ENCODE measurements at places on chromosomes 16 and 17.
A peak's percentile ranks its signal among the peaks of the same experiment; 100 is the strongest.

DNA sequence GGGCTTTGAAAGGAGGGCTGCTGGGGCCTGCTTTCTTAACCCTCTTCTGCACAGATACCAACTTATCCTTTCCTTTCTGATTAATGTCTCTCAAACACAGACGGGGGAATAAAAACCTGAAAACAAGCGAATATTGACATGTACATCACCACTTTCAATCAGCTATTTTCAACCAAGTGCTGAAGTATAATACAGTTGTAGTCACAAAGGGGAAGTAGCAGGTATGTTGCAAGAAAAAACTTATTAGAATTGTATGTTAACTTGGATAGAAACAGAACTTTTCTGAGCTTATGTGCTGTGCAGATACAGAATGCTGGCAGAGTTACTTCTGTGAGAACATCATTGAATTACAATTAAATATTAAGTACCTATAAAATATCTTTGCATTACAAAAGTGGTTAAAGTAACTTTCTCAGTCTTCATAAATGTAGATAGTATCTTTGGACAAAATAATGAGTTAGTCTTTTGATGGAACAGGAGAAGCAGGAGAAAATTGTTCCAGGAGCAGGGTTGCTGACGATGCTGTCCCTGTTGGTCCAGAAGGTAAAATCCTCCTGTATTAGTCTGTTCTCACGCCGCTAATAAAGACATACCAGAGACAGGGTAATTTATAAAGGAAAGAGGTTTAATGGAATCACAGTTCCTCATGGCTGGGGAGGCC is 59.5 kb downstream of the RPTOR start:
- no peak for DNase-seq

DNA sequence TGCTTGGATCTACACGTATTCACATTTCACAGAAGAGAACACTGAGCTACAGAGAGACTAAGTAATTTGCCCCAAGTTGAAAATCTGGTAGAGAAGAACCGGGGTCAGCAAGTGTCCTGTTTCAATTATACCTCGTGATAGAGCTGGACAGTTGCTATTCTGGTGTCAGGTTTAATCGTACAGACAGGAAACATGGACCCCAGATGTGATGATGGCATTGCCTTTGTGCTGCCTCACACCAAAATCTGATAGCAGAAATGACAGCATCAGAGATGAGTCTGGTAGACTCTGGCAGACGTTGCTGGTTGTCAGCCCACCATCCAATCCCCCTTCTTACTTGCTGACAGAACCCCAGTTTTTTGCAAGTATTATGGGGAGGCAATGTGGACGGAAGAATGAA is 112.1 kb upstream of the FOXF1 start:
- DNase-seq: no peak

DNA sequence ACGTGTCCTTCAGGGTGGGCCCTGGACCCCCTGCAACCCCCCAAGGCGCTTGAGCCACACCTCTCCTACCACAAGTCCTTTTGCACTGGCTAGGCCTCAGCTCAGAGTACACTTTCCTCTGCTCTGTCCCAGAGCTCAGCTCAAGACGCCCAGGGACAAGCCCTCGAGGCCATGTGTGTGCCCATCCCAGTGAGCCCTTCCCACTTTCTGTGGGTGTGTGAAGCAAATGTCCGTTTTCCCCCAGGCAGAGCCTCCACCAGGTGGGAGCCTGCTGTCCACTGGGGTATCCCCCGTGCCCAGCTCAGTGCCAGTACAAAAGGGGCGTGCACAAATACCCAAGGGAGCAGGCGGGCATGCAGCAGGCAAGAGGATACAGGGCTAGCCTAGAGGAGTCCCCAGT is 18.4 kb downstream of the KIFC3 start:
- DNase-seq: no peak

DNA sequence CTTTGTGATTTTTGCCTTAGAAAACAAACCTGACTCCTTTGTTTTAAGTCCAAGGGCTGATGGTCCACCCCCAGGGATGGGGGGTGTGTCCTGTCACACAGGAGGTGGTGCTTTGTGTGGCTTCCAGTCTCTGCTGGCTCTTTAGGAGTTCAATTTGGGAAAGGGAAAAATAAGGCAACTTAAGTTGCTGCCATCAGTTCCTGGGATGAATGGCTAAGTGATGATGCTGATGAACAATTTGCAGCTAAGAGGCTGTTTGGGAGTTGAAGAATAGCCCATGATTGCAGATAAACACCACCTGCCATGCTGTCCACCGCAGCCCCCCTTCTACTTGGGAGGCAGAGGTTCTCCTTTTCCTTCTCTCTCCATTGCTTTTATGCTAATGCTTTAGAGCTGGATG is 40.2 kb downstream of the ARL4D start:
- no peak for DNase-seq

GRCh38 chr17:75612906-75613626 is 20.2 kb upstream of the SMIM5 start:
- DNase-seq: no peak

DNA sequence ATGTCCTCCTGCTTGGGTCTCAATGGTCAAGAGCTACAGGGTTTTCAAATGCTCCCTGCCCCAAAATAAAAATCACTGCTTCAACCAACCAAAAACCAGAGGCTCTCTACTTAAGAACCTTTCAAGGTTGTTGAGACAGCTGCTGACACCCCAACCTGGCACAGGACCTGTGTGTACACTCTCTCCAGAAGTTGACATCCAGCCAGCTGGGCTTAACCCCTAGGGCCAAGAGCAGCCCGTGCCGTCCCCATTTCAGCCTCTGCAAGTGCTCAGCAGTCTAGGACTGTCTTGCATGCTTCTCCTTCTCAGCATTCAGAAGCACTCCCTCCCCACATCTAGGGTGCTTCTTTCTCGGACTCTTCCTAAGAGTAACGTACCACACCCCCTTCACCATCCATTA is 59.0 kb upstream of the TRAP1 start:
- DNase-seq: no peak

- DNase-seq: no peak
These were observed 243.1 kb downstream of the SEC14L1 start for GRCh38 chr17:77383613-77384608.

DNA sequence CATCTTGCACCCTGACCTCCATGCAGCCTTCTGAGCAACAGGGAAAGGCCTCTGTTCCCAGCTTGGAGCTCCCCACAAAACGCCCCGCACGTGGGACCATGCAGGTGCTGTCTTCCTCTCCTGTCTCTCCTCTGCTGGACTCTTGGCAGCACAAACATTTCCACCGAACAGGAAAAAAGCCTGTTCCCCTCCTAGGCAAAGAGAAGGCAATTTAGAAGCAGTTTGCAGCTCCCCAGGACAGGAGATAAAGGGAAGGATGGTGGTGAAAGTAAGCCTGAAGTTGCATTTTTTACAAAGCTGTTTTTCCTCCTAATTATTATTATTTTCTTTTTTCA is 7.7 kb upstream of the CIBAR2 start:
- DNase-seq: no peak

DNA sequence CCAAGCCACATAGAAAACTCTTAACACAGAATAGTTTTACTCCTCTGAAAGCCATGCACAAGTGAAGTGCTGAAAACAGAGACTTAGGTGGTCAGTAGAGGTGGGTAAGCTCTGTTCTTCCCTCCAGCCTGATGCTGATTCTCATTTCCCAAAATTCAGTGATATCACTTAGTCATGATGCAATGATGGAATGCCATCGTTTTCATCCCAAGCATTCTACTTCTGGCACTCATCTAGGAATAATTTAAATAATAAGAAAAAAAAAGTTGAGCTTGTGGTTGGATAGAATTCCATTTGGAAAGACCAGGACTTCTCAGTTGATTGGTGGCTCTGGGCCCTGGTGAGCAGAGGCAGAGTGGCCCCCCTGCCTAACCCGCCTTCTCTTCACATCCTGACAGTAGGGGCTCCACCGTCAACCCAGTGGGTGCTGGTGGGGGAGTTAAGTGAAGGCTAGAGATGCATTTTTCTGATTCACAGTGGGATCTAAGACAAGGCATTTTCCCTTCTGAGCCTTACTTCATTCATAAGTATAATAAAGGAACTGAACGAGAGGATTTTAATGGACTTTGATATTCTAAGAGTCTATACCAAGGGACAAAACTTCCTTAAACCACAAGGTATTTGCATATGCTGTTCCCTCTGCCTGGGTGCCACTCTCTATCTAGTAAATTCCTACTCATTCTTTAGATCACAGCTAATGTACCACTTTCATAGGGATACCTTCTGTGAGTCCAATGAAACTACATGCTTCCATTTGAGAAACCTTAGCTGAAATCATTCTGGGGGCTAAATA is 310.3 kb upstream of the DYNLRB2 start:
- no peak for DNase-seq

- DNase-seq: no peak
These were observed 24.0 kb downstream of the GINS2 start for GRCh38 chr16:85664580-85665372.

DNA sequence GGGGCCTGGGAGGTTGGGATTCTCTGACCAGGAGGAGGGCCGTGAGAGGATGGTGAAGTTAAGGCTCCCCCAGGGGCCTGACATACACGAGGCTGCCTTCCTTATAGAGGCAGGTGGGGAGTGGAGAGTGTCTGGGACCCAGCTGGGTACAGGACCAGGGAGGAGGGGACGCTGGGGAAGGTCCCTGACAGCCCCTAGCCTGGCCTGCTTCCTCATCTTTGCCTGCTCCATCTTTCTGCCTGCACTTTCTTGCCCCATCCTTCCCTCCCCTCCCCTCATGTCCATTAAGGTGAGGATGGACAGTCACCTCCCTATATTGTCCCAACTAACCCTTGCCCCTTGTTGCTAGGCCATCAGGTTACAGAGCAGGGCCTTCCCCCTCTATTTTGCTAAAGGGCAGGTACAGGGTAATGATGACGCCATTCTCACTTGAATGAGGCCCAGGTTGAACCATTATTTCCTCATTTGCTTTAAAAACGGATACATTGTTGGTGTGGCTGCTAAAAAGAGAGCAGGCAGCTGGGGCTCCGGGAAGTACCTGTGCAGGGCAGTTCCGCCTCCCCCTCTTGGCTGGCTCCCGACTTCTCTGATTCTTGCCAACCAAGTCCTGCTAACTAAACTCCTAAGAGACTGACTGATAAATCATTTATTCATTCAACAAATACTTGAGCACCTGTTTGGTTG is 1.3 kb downstream of the C17orf99 start:
- no peak for DNase-seq

- DNase-seq: no peak
These were observed 16.0 kb upstream of the APPBP2 start for GRCh38 chr17:60542071-60542470.

GRCh38 chr17:32143527-32143870 is 1.2 kb downstream of the RHOT1 start:
- no peak for DNase-seq

GRCh38 chr17:32780721-32781120 is 96.2 kb downstream of the MYO1D start:
- DNase-seq: no peak

DNA sequence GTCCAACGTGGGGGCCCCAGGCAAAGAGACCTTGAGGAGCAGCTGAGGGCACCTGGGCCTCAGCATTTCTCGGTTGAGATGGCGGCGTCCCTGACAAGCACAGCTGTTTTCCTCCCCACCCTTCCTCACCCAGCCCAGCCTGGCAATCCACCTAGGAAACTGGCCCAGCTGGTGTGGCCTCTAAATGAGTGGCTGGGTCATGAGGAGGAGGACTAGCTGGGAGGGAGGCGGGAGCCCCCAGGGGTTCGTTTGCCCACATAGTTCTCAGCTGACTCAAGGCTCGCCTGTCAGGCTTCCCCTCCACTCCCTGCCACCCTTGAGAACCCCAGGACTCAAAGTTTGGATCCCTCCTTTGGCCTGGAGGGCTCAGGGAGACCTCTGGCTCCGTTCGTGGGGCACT is 5.9 kb downstream of the RNF222 start:
- no peak for DNase-seq

GRCh38 chr16:54118846-54119245 is 167.7 kb downstream of the IRX3 start:
- DNase-seq: no peak

DNA sequence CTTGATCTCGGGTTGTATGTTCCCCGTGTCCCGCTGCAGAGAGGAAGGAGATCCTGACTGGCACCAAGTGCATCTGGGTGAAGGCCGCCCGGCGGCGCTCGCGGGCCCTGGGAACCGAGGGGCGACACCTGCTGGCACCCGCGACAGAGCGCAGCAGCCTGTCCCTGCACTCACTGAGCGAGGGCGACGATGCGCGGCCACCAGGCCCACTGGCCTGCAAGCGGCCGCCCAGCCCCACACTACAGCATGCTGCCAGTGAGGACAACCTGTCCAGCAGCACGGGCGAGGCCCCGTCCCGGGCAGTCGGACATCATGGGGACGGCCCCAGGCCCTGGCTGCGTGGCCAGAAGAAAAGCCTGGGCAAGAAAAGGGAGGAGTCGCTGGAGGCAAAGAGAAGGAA is 7.5 kb downstream of the BTBD17 start:
- DNase-seq: peak; percentile 20

DNA sequence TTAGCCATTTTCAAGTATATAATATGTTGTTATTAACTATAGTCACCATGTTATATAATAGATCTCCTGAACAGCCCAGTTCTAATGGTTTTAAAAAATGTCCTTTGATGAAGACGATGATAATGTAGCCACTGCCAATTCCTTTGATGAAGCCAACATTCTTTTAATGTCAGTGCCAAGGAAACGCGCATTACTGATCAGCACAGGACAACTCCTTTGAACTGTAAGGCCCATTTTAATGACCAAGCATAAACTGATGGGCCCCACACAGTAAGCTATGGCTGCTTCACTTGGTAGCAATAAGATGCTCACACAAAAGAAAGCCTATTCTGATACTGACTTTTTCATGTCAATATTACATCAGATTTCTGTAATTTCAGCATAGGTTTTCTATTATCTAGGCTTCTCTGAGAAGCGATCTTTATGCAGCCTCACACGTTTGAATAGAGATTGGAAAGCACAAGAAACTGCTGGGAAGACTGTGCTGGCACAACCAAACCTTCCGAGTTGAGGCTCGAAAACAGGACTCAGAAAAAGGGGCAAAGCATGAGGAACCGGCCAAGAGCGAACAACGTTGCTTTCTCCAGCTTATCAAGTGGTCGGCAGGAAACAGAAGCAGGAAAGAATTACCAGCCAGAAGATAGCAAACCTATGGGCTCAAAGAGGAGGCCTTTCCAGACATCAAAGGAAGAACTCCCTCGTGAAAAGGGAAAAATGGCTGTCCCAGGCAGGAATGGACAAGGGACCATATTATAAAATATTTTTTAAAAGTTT is 19.4 kb downstream of the ERN1 start:
- no peak for DNase-seq

- no peak for DNase-seq
These were observed 43.4 kb upstream of the GAS7 start for GRCh38 chr17:10241781-10242180.

DNA sequence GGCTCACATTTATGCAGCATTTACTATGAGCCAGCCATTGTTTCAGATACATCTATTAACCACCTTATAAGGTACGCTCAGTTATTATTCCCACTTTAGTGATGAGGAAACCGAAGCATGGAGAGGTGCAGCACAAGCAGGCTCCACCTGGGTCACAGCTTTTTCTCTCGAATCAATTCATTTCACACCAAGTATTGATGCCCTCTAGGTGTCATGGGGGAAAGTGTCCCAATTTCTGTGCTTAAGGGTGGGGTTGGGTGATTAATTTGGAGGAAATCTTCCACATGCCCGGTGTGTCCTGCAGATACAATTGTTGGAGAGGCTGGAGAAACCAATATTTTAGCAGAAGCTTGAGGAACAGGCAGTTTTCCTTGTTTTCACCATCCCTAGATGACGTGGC is 62.7 kb upstream of the DNAJA2 start:
- DNase-seq: no peak

- DNase-seq: no peak
These were observed 491 bp downstream of the POLR2C start for GRCh38 chr16:57462978-57463362.
